ENCODE measurements at places on chromosomes 13 and 19. TPM values are rescaled to one million over a fixed set of nuclear protein-coding genes. Genes with fewer than 3 reads are reported as not detected.

The SAMD1 gene
- 19.6 TPM for total RNA-seq

The ASF1B gene
- total RNA-seq = 11.9 TPM

The EDDM13 gene
- not detected for total RNA-seq

The DAZAP1 gene
- total RNA-seq = 50.4 TPM

The KCNRG gene
- total RNA-seq = 2.6 TPM
